ENCODE measurements at places on chromosomes 16 and 17.

DNA sequence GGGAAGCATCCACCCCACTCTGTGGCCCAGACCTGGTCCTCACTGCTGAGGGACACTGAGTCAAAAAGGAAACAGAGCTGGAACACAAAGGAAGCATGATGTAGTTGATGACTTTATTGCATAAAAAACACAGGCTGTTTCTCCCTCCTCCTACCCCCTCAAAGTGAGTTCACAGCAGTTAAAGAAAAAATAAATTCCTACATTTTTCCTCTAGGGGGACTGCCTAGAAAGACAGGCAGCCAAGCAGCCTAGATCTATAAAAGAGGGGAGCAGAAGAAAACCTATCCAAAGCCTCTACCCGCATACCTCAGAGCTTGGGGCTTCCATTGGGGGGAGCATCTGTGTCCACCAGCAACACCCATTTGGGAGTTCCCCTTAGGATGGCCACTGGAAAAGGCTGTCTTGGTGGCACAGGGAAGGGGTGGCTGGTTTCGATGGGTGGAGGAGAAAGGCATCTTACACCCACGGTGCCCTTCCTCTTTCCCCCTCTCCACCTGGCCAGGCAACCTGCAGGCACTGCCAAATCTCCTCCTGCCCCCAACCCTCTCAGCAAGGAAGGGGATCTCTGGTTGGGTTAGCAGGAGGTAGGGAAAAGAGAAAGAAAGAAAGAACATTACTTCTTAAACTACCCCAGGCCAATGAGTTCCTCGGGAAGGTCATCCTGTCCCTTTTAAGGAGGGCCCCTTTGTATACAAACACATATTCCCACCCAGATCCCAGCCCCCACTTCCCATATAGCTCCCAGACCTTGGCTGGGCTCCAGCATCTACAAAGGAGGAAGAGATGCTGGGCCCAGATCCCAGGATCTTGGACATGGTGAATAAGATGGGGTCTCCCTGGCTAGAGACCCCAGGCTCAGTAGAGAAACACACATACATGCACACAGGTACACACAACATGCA is 4.0 kb upstream of the SCRN2 start:
- H3K36me3 ChIP-seq = no peaks in the 10 kb centered on the region
- H3K27me3 ChIP-seq = no peaks in the 10 kb centered on the region
- no peak for DNase-seq
- H3K27ac ChIP-seq = no peak overlapping the region
- H3K4me1 ChIP-seq = peaks cover 14% of the 10 kb centered on the region

DNA sequence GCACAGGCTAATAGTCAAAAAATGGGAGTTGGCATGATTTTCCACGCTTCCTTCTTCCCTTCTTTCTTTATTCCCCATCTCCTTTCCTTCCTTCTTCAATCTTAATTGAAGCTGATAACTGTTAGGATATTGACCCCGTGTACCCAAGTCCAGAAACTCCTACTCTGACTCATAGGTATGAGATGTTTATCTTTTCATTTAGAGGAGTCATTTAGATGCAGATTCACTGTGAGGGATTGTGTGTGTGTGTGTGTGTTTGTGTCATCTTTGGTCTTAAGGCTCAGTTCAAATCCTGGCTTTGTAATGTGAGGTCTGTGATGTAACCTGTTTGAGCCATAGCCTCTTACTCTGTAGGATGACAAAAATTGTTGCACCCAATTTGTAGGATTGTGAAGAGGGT is 332.0 kb upstream of the MAF start:
- H3K27ac ChIP-seq = no peak overlapping the region
- no peaks in the 10 kb centered on the region for H3K4me1 ChIP-seq
- no peak overlapping the region for H3K4me3 ChIP-seq
- no peaks in the 10 kb centered on the region for H3K36me3 ChIP-seq
- H3K27me3 ChIP-seq = no peaks in the 10 kb centered on the region
- DNase-seq = no peak

DNA sequence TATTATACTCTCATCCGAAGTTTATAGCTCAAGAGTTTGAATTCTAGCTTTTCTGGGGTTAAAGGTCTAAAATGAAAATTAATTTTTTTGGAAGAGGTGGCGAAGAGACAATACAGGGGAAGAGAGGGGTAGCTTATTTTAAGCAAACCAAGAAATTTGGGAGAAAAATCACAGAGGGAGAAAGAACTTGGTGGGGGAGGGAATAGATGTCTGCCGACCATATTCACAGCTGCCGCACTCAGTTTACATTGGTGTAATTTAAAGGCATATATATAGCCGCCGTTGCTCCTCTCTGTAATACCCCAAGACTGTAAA is 6.5 kb upstream of the ZFHX3 start:
- no peak for DNase-seq
- H3K4me3 ChIP-seq = no peak overlapping the region
- no peaks in the 10 kb centered on the region for H3K36me3 ChIP-seq
- H3K27me3 ChIP-seq = no peaks in the 10 kb centered on the region

- no peaks in the 10 kb centered on the region for H3K27me3 ChIP-seq
- no peak overlapping the region for H3K4me3 ChIP-seq
- no peaks in the 10 kb centered on the region for H3K36me3 ChIP-seq
- no peaks in the 10 kb centered on the region for H3K4me1 ChIP-seq
These were observed 374.6 kb upstream of the HSBP1 start for GRCh38 chr16:83433201-83433600.

GRCh38 chr16:66984892-66985311 is 3.5 kb upstream of the CES4A start:
- no peaks in the 10 kb centered on the region for H3K4me1 ChIP-seq
- no peak for DNase-seq
- no peak overlapping the region for H3K4me3 ChIP-seq
- no peaks in the 10 kb centered on the region for H3K36me3 ChIP-seq
- H3K27me3 ChIP-seq = no peaks in the 10 kb centered on the region

DNA sequence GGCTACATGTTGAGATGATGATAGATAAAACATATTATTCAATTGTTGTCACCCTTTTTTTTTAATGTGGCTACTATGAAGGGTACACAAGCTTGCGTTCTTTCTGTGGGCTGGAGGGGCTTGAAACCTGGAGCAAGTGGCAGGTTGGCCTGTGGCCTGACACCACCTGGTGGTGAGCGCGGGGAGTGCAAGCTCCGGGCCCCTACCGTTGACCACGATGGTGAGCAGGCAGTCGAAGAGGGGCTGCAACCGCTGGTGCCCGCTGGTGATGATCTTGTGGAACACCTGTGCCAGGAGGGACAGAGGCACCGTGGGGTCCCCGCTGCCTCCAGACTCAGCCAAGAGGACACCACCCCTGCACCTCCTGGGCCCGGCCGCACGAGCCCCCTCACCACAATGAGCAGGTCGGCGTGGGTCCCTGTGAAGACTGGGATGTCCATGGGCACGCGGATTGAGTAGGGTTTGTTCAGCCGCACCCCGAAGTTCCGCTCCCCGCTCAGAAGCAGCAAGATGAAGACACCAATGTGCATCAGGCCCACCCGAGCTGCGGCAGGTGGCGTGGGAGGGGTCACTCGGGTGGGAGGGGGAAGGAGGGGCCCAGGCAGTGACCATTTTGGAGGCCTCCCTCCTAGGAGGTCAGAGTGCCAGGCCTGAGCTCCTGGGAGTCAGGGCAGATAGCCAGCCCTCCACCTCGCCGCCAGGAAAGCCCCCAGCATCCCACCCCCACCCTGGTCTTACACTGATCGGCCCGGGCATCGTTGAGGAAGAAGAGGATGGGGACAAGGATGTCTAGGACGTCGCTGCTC is 14.4 kb downstream of the HID1 start:
- no peaks in the 10 kb centered on the region for H3K27me3 ChIP-seq
- no peaks in the 10 kb centered on the region for H3K36me3 ChIP-seq
- H3K4me3 ChIP-seq = no peak overlapping the region
- peak; percentile 85 for DNase-seq
- no peak overlapping the region for H3K27ac ChIP-seq

DNA sequence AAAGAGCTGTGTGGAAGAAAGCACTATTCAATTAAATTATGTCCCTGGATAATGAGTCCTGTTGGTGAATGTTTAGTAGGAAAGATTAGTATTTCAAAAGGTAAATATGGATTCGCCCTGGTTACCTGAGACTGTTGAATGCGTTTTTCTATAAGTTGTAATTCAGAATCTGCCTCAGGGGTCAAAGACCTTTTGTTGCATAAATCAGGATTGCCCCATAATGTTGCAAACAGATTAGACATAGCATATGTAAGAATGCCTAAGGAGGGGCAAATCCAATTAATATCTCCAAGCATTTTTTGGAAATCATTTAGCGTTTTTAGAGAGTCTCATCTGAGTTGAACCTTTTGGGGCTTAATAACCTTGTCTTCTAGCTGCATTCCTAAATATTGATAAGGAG is 70.1 kb upstream of the ARL4D start:
- no peaks in the 10 kb centered on the region for H3K27me3 ChIP-seq
- no peaks in the 10 kb centered on the region for H3K36me3 ChIP-seq
- H3K27ac ChIP-seq = no peak overlapping the region
- H3K4me1 ChIP-seq = no peaks in the 10 kb centered on the region
- no peak for DNase-seq

GRCh38 chr17:42843358-42843934 is 934 bp upstream of the AOC2 start:
- H3K36me3 ChIP-seq = no peaks in the 10 kb centered on the region
- no peak overlapping the region for H3K27ac ChIP-seq
- no peaks in the 10 kb centered on the region for H3K4me1 ChIP-seq
- no peak overlapping the region for H3K4me3 ChIP-seq
- peak; percentile 40 for DNase-seq

DNA sequence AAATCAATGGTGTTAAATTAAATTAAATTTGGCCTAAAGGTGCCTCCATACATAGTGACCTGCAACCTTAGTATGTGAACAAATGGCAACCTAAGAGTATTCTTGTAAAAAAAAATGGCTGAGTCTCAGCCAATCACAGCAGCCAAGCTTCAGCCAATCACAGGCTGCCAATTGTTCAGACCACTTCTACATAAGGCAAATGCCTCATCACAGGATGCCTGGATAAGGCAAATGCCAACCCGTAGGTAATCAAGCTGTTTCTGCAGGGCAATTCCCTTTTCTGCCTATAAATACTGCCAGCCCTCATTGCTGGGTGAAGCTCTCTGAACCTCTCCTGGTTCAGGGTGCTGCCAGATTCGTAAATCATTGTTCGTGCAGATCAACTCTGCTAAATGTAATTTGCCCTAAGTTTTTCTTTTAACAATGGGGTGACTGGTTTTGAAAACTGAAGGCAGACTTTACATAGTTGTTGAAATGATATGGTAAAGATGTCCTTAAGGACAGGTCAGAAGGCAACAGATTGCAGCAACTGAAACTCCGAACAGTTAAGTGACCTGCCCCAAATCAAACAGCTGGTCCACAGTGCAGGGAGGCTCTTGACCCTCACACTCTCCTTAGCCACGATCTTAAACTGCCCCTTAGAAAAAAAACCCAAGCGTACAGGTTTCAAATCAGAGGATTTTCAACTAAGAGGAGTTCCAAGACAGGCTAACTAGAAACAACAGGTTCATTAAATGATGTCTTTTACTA is 50.3 kb downstream of the N4BP1 start:
- no peak for DNase-seq
- peaks cover 16% of the 10 kb centered on the region for H3K4me1 ChIP-seq
- H3K4me3 ChIP-seq = no peak overlapping the region
- H3K27me3 ChIP-seq = no peaks in the 10 kb centered on the region
- H3K27ac ChIP-seq = no peak overlapping the region

GRCh38 chr16:70419384-70420327 is 19.2 kb downstream of the ST3GAL2 start:
- no peak for DNase-seq
- no peak overlapping the region for H3K4me3 ChIP-seq
- H3K27ac ChIP-seq = no peak overlapping the region
- no peaks in the 10 kb centered on the region for H3K27me3 ChIP-seq
- peaks cover 31% of the 10 kb centered on the region for H3K4me1 ChIP-seq

DNA sequence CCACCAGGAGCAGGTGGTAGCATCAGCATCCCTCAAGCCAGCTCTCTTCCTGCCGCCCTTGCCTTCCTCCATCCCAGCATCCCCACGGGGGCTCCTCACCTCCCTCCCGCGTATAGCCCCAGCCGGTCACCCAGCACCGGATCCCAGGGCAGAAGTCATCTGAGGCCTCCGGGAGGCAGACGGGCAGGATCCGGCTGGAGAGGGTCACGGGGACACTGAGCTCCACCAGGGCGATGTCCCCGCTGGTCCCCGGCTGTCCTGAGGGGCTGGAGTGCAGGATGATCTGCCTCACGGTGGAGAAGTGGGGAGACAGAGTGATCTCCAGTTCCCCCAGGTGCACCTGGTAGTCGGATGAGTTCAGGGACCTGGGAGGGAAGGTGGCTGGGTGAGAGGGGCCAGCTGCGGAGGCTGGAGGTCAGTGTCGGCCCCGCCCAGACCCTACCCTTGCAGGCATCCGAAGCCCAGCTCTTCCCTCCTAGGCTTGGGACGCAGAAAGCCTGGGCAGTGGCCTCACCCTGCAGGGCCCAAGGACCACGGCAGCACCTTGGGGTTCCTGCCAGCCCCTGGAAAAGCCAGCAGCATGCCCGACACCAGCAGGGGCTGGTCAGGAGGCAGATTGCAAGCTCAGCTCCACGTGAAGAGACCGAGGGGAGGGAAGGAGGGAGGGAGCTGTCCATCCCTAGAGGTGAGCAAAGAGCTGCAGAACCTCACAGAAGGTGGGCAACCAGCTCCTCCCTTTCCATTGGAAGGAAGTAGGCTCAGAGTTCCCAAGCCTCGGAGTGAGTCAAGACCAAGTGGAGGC is 2.3 kb downstream of the TPSG1 start:
- no peak overlapping the region for H3K27ac ChIP-seq
- peaks cover 3% of the 10 kb centered on the region for H3K4me1 ChIP-seq
- H3K27me3 ChIP-seq = no peaks in the 10 kb centered on the region

DNA sequence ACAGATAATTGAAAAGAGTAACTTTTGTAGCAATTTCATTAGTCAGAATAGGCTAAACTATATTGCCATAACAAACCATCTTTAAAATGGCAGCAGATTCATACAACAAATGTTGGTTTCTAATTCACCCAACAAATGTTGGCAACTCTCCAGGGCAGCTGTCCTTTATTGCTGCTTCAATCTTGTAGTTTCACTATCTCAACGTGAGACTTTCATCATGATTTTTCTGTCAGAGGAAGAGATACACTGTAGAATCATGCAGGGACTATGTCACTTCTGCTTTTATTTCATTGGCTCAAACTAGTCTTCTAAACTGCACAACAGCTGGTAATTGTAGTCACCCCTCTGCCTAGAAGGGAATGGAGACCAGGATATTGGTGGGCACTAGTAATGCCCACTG is 174.2 kb downstream of the TANC2 start:
- H3K27ac ChIP-seq = no peak overlapping the region
- H3K27me3 ChIP-seq = no peaks in the 10 kb centered on the region
- no peaks in the 10 kb centered on the region for H3K36me3 ChIP-seq
- DNase-seq = peak; percentile 37

DNA sequence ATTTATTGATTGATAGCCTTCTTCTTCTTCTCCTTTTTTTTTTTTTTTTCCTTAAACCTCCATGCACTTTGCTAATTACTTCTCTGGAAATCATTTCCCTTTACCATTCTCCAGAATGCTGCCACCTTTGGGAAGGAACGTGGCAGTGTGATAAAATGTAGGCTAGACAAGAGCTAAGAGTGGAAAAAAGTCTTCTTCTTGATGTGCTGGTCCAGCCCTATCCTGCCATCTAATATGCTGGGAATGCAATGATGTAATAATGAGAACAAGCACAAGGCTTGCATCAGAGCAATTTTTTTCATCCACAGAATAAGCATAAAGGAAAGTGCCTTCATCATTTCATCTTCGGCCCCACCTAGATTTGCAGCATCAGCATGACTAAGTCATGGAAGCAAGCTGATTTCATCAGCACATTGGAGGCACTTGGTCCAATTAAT is 128.7 kb upstream of the ZFHX3 start:
- no peak overlapping the region for H3K27ac ChIP-seq
- no peaks in the 10 kb centered on the region for H3K36me3 ChIP-seq
- no peak for DNase-seq
- no peak overlapping the region for H3K4me3 ChIP-seq
- H3K4me1 ChIP-seq = peaks cover 16% of the 10 kb centered on the region

GRCh38 chr17:7235693-7236665 is 1.7 kb upstream of the DVL2 start:
- no peaks in the 10 kb centered on the region for H3K36me3 ChIP-seq
- H3K27ac ChIP-seq = no peak overlapping the region
- peaks cover 53% of the 10 kb centered on the region for H3K4me1 ChIP-seq
- no peaks in the 10 kb centered on the region for H3K27me3 ChIP-seq
- no peak overlapping the region for H3K4me3 ChIP-seq
